Stimulated activated CD8-positive, alpha-beta memory T cell treated with anti-CD3 and anti-CD28 coated beads, Interleukin-7, amount 100 ng/mL, for 1 hour (primary cell): ENCODE measurements at places on chromosomes 11 and 22.

DNA sequence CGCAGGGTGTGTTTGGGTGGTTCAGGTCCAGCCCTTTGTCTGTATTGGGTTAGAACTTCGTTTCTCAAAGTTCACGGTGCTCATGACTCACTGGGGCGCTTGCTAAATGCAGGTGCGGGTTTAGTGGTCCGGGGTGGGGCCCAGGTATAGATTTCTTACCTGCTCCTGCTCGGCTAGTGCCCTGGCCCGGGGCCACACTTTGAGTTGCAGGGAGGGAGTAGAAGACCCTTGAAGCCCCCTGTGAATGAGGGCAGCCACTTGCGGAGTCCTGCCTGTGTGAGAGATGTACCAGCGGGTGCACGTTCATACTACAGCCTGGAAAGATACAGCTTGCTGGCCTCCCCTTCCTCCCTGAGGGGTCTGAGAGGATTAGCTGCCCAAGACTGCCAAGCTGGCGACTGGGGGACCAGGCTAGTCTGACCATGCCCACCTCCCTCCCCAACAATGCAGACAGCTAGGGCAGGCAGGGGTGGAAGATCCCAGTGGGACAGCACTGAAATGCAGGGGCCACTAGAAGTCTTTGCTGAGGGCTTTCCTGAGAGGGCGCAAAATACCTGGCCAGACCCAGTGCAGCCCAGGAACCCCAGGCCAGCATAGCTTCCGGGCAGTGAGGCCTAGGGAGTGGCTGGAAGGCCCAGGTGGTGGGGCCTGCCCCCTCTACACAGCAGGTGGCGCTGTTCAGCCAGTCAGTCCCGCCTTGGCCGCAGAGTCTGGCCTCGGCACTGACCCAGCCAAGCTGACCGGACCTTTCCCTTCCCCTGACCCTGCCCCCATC lies 5.1 kb upstream of the MYRF start:
- DNase-seq: no peak

- DNase-seq: no peak
Measured at GRCh38 chr11:58861533-58861932, 17.0 kb upstream of the GLYATL2 start.

GRCh38 chr22:28231441-28231840 lies 312.4 kb upstream of the PITPNB start:
- no peak for DNase-seq

GRCh38 chr11:88320149-88320559 lies 17.4 kb downstream of the CTSC start:
- no peak for DNase-seq

GRCh38 chr11:115360186-115360824 lies 143.9 kb downstream of the CADM1 start:
- no peak for DNase-seq

- no peak for DNase-seq
Measured at GRCh38 chr11:20321177-20321576, 42.3 kb upstream of the HTATIP2 start.

DNA sequence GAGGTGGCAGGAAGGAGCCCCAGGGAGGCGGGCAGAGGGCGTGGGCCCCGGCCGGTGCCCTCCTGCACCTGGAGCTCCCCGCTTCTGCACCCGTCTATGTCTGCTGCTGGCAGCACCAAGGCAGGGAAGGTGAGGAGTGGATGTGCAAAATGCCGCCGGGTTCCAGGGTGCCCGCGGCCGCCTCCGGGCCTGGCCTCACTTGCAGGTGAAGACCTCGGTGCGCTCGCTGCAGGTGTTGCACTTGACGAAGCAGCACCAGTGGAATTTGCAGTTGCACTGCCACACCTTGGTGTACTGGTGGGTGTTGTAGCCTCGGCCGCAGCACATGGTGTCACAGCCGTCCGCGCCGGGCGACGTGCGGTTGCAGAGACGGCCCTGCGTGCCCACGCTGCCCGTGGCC lies 54.3 kb downstream of the WNT7B start:
- no peak for DNase-seq

- no peak for DNase-seq
Measured at GRCh38 chr11:9765320-9766101, 101.6 kb downstream of the SWAP70 start.

DNA sequence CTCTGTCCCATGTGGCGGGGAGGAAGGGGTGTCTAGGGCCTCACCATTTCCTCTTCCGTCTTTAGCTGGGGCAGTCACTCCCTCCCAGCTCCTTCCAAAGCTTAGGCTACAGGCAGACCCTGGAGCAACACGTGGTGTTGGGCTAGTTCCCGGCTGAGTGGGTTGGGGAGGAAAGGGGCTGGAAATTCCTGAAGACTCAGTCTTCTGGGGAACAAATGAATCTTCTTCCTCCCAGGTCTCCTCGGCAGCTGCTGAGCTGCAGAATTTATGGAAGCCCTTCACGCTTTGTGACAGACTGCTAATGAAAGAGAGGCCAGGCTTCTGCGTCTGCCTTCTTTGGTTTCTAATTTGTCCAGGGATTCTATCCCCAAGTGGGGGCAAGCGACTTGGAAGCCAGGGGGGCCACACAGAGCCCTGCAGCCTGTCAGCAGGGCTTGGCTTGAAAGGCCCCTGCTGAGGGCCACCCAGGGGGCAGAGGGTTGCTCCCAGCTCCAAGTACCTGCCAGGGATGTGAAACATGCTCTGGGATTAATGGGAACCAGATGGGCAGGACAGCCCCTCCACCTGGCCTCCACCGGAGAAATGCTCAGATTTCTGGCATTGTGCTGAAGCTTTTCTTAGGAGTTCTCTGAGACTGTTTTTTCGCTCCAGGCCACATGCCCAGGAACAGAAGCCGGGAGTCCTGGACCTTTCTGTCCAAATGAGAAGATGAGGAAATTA lies 123.1 kb downstream of the PKNOX2 start:
- DNase-seq: no peak
